ENCODE measurements at places on chromosomes 12 and 14. TPM values are rescaled to one million over a fixed set of nuclear protein-coding genes. Genes with fewer than 3 reads are reported as not detected.

Gene GALNT16
- 0.86 TPM for polyA plus RNA-seq

Gene SOX5
- not detected for polyA plus RNA-seq

DNA sequence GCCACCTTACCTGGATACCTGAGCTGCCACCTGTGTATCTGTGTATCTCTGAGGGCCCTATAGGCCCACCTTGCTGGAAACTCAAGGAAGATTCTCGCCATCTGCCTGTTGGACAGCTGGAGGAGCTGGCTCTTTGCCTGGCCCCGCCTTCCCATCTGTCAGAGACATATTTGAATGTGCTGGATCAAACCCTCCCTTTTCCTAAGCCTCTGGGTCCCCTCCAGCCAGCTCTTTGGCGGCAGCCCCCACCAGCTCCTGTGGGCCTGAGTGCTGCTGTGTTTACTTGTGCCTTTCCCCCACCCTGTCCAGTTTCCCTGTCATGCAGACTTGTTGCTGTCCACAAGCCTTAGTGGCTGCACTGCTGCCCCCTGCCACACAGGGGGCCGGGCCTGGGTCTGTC is 55.9 kb upstream of the SRSF5 start:
- DNase-seq, result no peak

- peak; percentile 63 for DNase-seq
These were observed 1.6 kb downstream of the CMKLR1 start for GRCh38 chr12:108337235-108338223.

GRCh38 chr12:114003286-114003685 is 37.2 kb upstream of the RBM19 start:
- no peak for DNase-seq

Gene GALNT8
- polyA plus RNA-seq, result not detected

Gene CACNA1C
- polyA plus RNA-seq, result 4.9 TPM

Gene SDR9C7
- polyA plus RNA-seq, result not detected

GRCh38 chr14:61108496-61109141 is 127.6 kb downstream of the SLC38A6 start:
- peak; percentile 58 for DNase-seq

DNA sequence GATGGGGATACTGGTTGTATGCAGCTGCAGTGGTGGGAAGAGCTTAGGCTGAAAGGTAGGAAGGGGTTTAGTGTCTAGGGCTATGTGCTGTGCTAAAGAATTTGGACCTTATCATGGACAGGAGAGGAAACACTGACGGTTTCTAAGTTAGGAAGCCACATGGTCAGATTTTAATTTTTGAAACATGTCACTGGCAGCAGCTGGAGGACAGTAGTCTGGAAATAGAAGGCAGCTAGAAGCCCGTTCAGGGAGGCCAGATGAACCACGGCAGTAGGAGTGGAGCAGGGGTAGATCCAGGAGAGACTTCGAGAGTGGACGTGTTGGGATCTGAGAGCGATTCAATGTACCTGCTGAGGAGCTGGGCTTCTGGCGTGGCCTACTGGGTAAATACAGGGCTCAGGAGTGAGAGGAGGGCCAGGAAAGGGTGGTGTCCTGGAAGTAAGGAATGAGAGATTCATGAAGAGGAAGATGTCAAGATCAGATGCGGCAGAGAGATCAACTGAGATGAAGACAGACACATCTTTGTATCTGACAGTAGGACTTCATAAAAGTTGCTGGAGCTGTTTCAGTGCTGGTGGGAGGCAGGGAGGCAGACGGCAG is 64.9 kb downstream of the PRKCH start:
- DNase-seq, result no peak

GRCh38 chr12:1890810-1891209 is 27.6 kb downstream of the CACNA2D4 start:
- no peak for DNase-seq

Measured in GM23248 (cell line).